Dermis blood vessel endothelial cell (primary cell): ENCODE measurements at places on chromosomes 7 and 10.
A peak's percentile ranks its signal among the peaks of the same experiment; 100 is the strongest.

DNA sequence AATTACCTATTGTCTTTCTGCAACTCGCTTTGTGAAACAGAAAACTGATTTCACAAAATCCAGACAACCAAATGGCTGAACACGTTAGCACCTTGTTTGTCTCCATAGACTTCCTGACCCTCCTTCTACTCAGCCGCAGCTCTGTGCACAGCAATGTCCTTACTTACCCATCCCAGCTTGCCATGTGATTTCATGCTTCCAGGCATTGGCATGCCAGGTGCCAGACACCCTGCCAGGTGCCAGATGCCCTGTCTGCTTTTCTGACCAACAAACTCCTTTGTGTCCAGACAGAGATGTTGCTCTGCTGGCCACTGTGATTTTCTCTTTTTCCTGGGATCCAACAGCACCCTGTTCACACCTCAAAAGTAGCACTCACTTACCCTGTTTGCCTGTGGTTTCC lies 16.1 kb upstream of the FAM170B start:
- no peak for DNase-seq

- DNase-seq, result peak; percentile 11
Measured at GRCh38 chr10:83647526-83647925, 491.8 kb upstream of the GHITM start.

DNA sequence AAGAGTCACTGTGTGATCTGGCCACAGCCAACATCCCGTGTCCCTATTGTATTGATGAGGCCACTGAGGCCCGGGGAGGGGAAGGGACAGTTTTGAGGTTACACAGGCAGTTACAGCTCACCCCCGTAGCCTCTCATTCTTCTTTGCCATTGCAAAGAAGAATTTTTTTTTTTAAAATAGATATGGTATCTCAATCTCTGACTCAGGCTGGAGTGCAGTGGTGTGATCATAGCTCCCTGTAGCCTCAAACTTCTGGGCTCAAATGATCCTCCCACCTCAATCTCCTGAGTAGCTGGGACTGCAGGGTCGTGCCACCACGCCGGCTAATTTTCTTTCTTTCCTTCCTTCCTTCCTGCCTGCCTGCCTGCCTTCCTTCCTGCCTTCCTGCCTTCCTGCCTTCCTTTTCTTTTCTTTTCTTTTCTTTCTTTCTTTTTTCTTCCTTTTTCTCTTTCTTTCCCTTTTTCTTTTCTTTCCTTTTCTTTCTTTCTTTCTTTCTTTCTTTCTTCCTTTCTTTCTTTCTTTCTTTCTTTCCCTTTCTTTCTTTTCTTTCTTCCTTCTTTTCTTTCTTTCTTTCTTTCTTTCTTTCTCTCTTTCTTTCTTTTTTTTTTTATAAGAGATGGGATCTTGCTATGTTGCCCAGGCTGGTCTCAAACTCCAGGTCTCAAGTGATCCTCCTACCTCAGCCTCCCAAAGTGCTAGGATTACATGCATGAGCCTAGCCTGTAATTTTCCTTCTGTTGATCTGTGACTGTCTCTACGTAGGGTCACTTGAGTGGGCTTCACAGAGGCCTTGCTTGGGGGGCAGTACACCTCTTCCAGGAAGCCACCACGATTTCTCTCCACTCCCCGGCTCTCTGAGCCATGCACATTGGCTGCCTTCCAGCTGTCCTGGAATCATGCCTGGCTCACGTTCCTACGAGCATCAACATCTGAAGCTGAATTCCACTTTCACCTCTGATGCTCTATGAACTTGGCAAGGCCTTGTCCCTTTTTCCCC lies 31.3 kb downstream of the TMEM270 start:
- DNase-seq, result peak; percentile 53

DNA sequence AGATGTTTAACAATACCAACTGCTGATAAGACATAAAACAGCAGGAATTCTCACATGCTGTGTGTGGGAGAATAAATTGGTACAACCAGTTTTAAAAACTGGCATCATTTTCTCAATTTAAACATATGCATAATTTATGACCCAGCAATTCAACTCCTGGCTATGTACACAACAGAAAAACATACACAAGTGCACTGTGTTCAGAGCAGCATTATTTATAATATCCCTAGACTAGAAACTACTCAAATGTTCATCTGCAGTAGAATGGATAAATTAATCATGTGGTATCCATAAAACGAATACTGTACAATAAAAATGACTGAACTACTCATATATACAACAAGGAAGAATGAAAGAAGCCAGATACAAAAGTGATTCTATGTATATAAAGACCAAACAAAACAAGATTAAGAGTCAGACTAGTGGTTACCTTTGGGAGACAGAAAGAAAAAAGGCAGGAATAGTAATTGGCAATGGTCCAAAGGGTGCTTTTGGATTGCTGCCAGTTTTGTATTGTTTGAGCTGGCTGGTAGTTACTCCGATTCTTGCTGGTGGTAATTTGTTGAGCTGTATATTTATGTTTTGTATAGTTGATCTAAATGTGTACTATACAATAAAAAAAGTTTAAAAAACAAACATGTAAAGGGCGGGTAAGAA lies 306.0 kb downstream of the TFEC start:
- peak; percentile 71 for DNase-seq

DNA sequence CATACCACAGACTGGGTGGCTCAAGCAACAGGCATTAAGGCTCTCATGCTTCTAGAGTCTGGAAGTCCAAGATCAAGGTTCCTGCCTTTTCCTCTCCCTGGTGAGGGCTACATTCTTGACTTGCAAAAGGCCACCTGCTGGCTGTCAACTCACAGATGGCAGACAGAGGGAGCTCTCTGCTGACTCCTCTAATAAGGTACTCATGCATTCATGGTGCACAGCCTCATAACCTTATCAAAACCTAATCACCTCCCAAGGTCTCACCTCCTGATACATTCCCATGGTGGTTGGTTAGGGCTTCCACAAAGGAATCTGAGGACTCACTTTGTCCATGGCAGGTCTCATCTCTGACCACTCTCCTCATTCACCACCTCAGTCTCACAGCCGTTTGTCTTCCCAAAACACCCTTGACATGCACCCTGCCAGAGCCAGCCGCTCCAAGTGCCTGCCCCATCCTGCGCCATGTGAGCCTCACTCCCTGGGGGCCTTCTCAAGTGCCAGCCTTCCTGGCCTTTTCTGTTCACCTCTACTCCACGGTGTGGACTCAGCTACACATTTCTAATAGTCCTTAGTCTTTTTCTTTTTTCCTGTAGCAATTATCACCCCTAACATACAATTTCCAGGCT lies 400.3 kb upstream of the ADARB2 start:
- no peak for DNase-seq

DNA sequence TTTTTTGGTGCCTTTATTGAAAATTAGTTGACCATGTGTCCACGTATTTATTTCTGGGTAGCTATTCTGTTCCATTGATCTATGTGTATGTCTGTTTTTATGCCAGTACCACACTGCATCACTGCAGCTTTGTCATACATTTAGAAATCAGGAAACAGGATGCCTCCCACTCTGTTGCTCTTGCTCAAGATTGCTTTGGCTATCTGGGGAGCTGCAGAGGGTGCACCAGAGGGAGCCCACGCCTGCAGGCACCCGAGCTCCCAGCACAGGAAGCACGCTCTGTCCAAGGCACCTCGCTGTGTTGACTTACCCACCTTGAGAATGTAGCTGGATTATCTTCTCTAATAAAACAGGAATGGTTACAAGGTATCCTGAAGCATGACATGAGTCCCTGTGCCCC lies 301.7 kb downstream of the TCERG1L start:
- no peak for DNase-seq

DNA sequence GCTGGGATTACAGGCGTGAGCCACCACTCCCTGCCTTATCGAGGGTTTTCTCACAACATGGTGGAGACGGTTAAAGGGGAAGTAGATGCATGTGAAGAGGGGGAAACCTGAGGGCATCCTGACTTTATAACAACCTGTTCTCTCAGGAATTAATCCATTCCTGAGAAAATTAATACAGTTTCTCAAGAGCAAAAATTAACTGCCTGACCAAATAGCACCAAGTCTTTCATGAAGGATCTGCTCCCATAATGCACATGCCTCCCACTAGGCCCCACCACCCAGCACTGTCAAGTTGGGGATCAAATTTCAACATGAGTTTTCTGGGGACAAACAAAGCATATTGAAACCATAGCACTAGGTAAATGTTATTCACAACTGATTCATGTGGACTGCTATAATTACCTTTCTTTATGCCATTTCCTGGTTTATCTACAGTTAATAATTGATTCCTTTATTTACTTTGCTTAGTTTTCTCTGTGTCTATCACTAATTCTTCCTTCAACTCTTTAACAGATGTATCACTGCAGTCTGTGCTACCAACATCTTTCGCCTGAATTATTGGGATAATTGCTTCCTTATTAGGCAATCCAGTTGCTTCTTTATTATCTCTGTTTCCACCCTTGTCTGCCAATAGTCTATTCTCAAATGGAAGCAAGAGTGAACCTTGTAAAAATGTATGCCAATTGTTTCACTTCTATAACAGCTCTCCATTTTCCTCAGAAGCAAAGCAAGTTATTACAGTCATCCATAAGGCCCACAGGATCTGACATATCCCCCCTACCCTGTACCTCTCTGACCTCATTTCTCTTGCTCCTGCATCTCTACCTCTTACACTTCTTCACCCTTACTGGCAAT lies 12.9 kb upstream of the MICU1 start:
- no peak for DNase-seq

- no peak for DNase-seq
Measured at GRCh38 chr7:77473229-77474005, 57.3 kb upstream of the GSAP start.

GRCh38 chr7:118059209-118059608 lies 124.8 kb upstream of the LSM8 start:
- DNase-seq, result no peak

GRCh38 chr10:16975188-16975587 lies 154.4 kb downstream of the CUBN start:
- DNase-seq, result no peak

GRCh38 chr7:7681191-7681935 lies 37.0 kb downstream of the RPA3 start:
- DNase-seq, result peak; percentile 81

DNA sequence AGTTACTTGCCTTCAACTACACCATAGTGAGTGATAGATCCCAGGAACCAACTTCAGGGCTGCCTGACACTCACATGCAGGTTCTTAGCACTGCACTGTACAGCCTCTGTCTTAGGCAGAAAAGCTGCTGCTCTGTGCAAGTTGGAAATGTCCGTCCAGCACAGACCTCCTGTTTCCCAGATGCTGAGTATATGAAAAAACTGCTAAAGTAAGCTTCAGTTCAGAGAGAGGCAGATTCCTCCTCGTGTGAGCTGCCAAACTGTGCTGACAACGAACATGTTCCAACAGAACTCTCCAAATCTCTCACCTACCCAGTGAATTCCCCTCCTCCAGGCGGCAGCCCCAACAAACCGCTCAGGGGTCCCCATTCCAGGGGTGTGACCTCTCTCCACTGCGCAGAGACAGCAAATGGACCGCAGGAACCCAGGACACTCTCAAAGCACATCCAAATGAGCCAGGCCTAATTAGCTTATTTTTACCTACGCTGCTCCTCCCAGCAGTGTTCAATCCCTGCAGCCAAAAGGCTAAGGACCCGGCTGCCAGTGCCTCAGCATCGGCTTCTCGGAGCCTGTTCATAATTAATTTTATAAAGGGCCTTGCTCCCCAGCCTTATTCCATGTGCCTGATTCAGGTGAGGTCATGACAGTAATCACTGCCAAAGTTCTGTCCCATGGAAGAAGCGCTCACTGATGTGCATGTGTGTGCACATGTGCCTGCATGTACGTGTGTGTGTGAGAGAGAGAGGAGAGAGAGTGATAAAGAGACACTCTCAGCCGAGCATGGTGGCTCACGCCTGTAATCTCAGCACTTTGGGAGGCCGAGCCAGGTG lies 159.5 kb upstream of the AUTS2 start:
- DNase-seq, result no peak

DNA sequence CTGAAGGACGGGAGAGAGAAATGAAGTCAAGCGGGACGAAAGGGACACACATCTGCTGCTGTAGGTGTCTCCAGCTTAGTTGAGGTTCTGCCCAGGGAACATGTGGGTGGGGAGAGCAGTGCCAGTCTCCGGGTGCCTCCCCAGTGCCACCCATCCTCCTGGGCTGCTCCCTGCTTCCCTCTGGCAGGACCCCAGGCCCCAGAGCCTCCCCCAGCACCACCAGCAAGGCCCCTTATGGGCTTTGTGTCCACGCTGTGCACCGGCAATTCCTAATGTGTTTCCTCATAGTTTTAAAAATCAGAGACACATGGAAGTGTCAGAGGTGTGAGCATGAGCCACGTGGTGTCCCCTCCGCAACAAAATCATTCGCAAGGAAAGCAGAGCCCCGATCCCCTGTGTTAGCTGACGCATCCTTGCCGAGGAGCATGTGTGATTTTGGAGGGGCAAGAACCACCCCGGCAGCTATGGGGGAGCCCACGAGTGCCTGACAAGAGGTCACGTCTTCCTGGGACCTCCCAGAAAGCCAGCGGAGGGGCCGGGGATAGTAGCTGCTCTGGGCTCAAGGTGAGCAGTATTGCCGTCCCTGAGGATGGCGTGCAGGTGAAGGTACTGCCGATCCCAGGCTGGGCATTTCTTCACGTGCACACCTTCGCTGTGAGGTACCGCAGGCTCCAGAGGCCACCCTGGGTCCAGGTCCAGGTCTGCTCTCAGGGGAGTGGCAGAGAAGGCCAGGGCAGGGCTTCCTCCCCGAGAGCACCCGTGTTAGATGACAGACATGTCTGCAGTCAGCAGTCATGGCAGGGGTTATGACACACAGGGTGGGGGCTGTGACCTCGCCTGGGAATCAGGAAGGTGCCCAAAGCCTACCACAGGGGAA lies 448.2 kb upstream of the FOXK1 start:
- no peak for DNase-seq

GRCh38 chr7:37070031-37070430 lies 345.7 kb upstream of the AOAH start:
- DNase-seq, result no peak

DNA sequence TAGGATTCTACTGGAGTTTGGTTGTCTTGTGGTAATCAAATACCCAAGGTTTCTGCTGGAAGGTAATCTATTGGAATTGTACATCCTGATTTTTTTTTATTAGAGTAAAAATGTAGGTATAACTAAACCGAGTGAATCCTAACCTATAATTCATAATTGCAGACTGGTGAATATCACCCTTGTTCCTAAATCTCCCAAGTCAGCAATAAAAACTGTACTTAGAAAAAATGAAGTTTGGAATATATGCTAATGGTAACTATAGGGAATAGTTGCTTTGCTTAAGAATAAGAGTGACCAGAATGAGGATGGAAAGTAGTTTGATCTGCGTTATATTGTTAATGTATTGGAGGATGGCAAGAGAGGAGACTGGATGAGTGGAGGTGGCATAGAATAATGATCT lies 10.7 kb upstream of the FZD8 start:
- DNase-seq, result no peak

DNA sequence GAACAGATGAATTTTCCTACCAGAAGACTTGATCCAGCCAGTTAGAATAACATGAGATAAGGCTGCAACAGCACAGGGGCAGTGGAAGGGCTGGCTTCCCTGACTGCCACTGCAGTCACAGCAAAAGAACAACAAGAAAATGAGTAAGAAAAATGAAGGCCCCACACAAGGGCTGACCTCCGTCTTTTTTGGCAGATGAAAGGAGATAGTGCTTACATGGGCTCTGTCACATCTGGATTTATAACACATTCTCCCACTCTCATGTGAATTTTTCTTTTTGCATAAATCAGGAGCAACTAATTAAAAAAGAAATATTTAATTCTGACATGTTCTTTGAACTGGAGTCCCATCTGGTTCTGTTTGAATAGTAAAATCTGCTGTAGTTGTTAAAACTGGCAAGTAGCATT lies 99.6 kb downstream of the NRP1 start:
- peak; percentile 44 for DNase-seq

- DNase-seq, result peak; percentile 22
Measured at GRCh38 chr10:22315455-22316285, 518 bp upstream of the COMMD3 start.

GRCh38 chr7:70694971-70695794 lies 436.8 kb upstream of the GALNT17 start:
- DNase-seq, result no peak
